Activated naive CD8-positive, alpha-beta T cell treated with anti-CD3 and anti-CD28 coated beads for 36 hours (primary cell): ENCODE measurements at places on chromosomes 7 and 10. TPM values are rescaled to one million over a fixed set of nuclear protein-coding genes. Genes with fewer than 3 reads are reported as not detected.

DNA sequence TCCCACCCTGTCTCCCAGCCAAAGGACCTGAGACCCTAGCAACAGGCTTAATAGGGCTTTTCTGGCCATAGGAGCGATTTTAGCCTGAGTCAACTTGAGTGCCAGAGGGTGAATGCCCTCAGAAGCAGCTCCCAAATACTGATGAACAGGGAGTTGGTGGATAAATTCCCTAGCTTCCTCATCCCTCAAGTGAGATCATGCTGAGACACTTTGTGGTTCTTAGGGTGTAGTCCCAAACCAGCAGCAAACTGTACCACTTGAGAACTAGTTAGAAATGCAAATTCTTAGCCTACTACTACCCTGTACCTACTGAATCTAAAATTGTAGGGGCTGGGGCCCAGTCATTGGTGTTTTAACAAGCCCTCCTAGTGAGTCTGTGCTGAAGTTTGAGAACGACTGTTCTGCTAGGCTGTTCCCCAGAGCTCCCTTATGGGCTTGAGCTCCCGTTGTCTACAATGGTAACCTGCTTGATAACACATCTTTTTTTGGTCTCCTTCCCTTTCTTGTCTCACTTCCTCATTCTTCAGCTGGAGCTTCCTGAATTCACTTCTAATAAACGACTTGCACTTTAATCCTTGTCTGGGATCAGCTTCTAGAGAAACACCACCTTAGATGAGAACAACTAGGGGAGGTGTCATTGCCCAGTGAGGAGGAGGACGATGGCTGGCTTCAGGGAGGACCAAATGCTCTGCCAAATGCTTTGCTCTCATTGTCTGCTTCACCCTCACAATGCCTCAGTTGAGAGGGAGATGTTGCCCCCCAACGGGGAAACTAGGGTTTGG is 18.2 kb upstream of the CDH23 start:
- no peak overlapping the region for H3K27ac ChIP-seq
- no peaks in the 10 kb centered on the region for H3K27me3 ChIP-seq
- no peak for DNase-seq
- no peaks in the 10 kb centered on the region for H3K36me3 ChIP-seq
- no peak overlapping the region for H3K4me3 ChIP-seq

UMAD1 gene
- total RNA-seq = 13.2 TPM

STEAP1B gene
- total RNA-seq = 0.18 TPM

TFPI2 gene
- total RNA-seq = not detected

DNA sequence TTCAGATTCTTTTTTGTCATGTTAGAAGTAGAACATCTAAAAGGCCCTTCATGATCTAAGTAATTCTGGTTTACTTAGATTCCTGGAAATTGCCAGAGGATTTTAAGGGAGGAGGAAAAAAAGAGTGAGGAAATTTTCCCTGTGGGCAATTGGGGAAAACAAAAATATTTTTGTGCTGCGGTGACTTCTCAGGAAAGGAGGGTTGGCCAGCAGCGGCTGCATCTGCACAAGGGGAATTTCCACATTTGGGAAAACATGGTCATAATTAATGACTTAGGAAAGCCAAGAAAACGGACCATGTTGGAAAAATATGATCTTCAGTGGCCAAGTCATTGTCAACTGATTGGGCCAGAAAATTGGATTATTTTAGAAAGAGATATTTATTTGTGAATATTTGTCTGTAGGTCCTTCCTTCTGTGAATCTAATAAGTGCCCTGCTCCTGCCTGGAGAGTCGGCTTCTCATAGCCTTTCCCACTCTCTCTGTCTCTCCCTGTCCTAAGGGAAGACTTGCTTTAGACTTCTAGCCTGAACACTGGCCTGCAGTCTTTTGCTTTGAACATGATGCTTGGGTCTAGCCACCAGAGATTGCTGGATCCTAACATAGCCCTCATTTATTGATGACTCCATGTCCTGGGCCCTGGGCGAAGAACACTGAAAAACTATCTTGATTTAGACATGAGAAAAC is 124.2 kb upstream of the MKLN1 start:
- no peak overlapping the region for H3K4me3 ChIP-seq
- H3K36me3 ChIP-seq = no peaks in the 10 kb centered on the region
- H3K27ac ChIP-seq = no peak overlapping the region
- no peak for DNase-seq
- peaks cover 3% of the 10 kb centered on the region for H3K4me1 ChIP-seq

DNTT gene
- total RNA-seq = not detected

SLC18A3 gene
- not detected for total RNA-seq

ELFN1 gene
- total RNA-seq = 0.14 TPM

GRCh38 chr7:32364581-32364980 is 125.6 kb downstream of the LSM5 start:
- DNase-seq = no peak
- H3K4me1 ChIP-seq = no peaks in the 10 kb centered on the region
- H3K27ac ChIP-seq = no peak overlapping the region

GRCh38 chr10:51567271-51567670 is 132.1 kb downstream of the CSTF2T start:
- H3K4me1 ChIP-seq = no peaks in the 10 kb centered on the region
- H3K27ac ChIP-seq = no peak overlapping the region
- no peaks in the 10 kb centered on the region for H3K27me3 ChIP-seq
- no peak for DNase-seq
- H3K4me3 ChIP-seq = no peak overlapping the region

SPDYE17 gene
- not detected for total RNA-seq

SHH gene
- total RNA-seq = not detected

GRCh38 chr7:47582764-47583738 is 1.1 kb upstream of the TNS3 start:
- peaks cover 50% of the 10 kb centered on the region for H3K27me3 ChIP-seq
- DNase-seq = no peak
- no peak overlapping the region for H3K4me3 ChIP-seq
- H3K27ac ChIP-seq = no peak overlapping the region

- H3K4me1 ChIP-seq = peaks cover 5% of the 10 kb centered on the region
- H3K4me3 ChIP-seq = no peak overlapping the region
- H3K27me3 ChIP-seq = no peaks in the 10 kb centered on the region
- no peaks in the 10 kb centered on the region for H3K36me3 ChIP-seq
- H3K27ac ChIP-seq = no peak overlapping the region
- no peak for DNase-seq
Measured at GRCh38 chr10:101558204-101558603, 29.9 kb downstream of the POLL start.

GRCh38 chr7:70303309-70303708 is 705.0 kb downstream of the AUTS2 start:
- no peaks in the 10 kb centered on the region for H3K27me3 ChIP-seq
- peaks cover 15% of the 10 kb centered on the region for H3K4me1 ChIP-seq
- no peak for DNase-seq
- H3K4me3 ChIP-seq = no peak overlapping the region
- no peak overlapping the region for H3K27ac ChIP-seq

DNA sequence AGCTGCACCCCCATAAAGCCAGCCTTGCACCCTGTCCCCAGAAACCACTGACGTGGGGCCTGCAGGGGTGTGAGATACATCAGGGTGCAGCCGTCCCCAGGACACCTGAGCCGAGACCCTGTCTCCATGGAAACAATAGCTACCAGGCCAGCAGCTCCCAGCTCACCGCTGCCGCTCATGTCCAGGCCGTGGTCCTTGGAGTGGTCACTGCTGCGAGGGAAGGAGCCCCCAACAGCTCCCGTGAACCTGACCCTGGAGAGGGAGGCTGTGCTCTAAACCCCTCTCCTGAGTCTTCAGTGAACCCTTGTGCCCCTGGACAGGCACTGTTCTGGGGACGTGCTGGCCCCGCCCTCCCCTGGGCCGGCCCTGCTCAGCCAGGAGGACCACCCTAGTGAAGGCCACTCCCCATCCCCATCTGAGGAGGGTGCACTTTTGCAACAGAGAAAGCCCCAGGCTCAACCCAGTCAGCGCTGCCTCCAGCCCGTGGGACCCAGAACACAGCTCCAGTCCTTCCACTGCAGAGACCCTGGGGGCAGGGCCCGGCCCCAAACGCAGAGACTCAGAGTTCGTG is 19.6 kb upstream of the INPP5A start:
- H3K4me1 ChIP-seq = peaks cover 3% of the 10 kb centered on the region
- H3K27me3 ChIP-seq = peaks cover 6% of the 10 kb centered on the region
- no peaks in the 10 kb centered on the region for H3K36me3 ChIP-seq
- DNase-seq = no peak
- no peak overlapping the region for H3K4me3 ChIP-seq
- no peak overlapping the region for H3K27ac ChIP-seq

ASAH2 gene
- total RNA-seq = 5.9 TPM

DNA sequence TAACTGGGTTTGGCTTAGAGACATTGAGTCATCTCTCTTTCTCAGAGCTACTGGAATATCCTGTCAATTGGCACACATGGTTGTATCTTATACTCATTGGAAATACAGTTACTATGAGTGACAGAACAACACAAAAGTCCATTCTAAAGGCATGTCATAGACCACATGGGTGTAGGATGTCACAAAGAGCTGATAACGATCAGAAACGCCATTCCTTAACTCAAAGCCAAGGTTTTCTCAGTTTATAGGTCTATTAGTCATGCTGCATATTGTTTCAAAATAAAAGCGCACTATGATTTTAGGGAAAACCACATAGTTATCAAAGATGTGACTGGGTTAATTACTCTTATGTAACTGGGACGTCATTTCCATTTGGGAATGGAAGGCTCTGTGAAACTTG is 147.2 kb upstream of the FAM171A1 start:
- H3K27me3 ChIP-seq = peaks cover 23% of the 10 kb centered on the region
- H3K4me1 ChIP-seq = no peaks in the 10 kb centered on the region
- H3K4me3 ChIP-seq = no peak overlapping the region
- no peak overlapping the region for H3K27ac ChIP-seq
- no peak for DNase-seq
- H3K36me3 ChIP-seq = no peaks in the 10 kb centered on the region

GRCh38 chr10:123755061-123755460 is 88.9 kb downstream of the GPR26 start:
- no peak overlapping the region for H3K4me3 ChIP-seq
- H3K36me3 ChIP-seq = no peaks in the 10 kb centered on the region
- H3K27me3 ChIP-seq = peaks cover 7% of the 10 kb centered on the region
- H3K4me1 ChIP-seq = no peaks in the 10 kb centered on the region
- DNase-seq = no peak

- no peak overlapping the region for H3K4me3 ChIP-seq
- peaks cover 7% of the 10 kb centered on the region for H3K27me3 ChIP-seq
- no peak for DNase-seq
- no peak overlapping the region for H3K27ac ChIP-seq
- peaks cover 3% of the 10 kb centered on the region for H3K4me1 ChIP-seq
- H3K36me3 ChIP-seq = no peaks in the 10 kb centered on the region
Measured at GRCh38 chr7:3753868-3754267, 452.8 kb downstream of the SDK1 start.

DNA sequence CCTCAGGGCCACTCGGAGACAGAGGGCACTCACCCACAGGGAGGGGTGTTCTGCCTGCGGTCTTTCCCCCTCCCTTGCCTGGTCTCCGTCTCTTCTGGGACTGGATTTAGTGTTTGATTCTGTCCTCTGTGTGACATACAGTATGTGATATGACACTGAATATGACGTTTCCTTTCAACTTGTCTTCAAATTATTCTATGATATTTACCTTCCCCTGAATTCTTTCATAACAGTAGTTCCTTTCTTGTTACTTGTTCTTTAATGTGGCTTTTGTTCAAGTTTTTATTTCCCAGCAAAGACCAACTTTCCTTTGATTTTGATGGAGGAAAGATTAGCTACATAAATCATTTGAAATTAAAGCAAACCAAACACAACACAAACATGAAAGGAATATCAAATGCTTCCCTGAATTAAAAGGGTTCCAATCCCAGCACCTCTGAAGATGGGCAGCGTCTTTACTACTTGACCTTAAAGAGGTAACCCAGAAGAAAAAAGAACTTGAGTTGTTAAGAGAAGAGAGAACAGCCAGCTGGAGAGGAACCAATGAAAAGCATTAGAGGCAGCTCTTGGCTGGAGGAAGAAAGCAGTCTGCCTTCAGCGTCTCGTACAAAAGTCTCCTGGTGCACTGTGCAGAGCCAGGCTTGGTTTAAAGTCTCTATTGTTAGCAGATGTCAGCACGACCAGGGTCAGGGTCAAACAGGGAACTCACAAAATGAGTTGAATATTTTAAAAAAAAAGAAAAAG is 18.3 kb upstream of the RHEB start:
- no peaks in the 10 kb centered on the region for H3K36me3 ChIP-seq
- H3K4me3 ChIP-seq = no peak overlapping the region
- no peak overlapping the region for H3K27ac ChIP-seq
- peaks cover 8% of the 10 kb centered on the region for H3K27me3 ChIP-seq
- peaks cover 6% of the 10 kb centered on the region for H3K4me1 ChIP-seq
- no peak for DNase-seq

- no peak overlapping the region for H3K4me3 ChIP-seq
- no peaks in the 10 kb centered on the region for H3K36me3 ChIP-seq
- H3K27me3 ChIP-seq = no peaks in the 10 kb centered on the region
- no peak for DNase-seq
Measured at GRCh38 chr7:7417851-7418250, 117.8 kb downstream of the COL28A1 start.

GRCh38 chr7:20738518-20739481 is 47.9 kb downstream of the SP8 start:
- H3K4me3 ChIP-seq = no peak overlapping the region
- no peaks in the 10 kb centered on the region for H3K4me1 ChIP-seq
- no peak for DNase-seq
- H3K36me3 ChIP-seq = no peaks in the 10 kb centered on the region

- peak overlapping the region; percentile 95 for H3K27ac ChIP-seq
- peaks cover 35% of the 10 kb centered on the region for H3K36me3 ChIP-seq
- DNase-seq = peak; percentile 81
- no peaks in the 10 kb centered on the region for H3K27me3 ChIP-seq
- H3K4me3 ChIP-seq = peak overlapping the region; percentile 46
- H3K4me1 ChIP-seq = peaks cover 84% of the 10 kb centered on the region
Measured at GRCh38 chr7:5701085-5701914, 80.2 kb downstream of the RNF216 start.

LIPK gene
- total RNA-seq = not detected

MBL2 gene
- total RNA-seq = not detected
